DMS 273 treated with DMSO at 0.1 percent for 48 hours (cell line): ENCODE measurements at places on chromosomes 6 and 20.
A peak's percentile ranks its signal among the peaks of the same experiment; 100 is the strongest.

- DNase-seq = no peak
Measured at GRCh38 chr20:51759769-51760510, 8.2 kb downstream of the ATP9A start.

DNA sequence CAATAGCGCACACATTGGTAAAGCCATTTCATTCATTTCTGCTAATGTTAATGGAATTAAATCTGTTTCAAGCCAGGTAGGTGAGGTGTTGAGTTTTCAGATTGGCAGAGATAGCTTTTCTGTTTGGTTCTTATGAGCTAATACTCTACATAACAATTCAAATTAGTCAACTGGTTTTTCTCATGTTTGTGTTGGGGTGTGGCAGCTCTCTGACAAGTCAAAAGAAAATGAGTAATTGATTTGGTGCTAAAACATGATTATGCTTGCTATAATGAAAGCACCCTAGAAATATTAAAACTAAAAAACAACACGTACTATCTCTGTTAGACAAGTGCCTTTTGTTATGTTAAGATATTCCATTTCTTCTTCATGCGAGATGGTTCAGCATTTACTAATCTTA, 13.6 kb downstream of the PPP1R14C start:
- no peak for DNase-seq

DNA sequence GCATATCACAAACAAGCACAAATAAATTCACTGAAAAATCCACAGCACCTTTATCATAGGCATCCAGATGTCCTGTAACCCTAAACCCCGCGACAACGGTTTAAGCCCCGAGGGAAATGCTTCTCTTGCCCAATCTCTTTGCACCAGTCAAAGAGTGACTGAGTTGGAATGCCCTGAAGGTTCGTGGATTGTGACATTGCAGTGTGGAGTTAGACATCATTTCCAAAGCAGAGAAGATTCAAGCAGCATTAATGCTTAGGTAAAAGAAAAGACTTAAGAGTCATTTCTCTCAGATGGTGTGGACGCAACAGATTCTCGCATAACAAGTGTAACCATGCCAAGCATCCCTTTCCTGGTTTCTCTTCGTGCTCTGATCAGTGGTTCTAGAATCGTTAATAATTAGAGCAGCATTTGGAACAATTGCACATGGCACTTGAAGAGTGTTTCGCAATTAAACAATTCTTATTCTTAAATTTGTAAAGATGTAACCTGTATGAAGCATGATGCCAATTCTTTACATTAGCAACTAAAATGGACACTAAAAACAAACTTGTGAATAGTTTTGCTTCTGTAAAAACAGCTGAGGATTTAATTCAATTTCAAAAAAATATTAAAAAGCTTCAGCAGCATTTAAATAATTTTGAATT, 121.6 kb downstream of the HIVEP2 start:
- peak; percentile 60 for DNase-seq

GRCh38 chr6:1654054-1654453, 44.3 kb downstream of the FOXC1 start:
- DNase-seq = no peak

DNA sequence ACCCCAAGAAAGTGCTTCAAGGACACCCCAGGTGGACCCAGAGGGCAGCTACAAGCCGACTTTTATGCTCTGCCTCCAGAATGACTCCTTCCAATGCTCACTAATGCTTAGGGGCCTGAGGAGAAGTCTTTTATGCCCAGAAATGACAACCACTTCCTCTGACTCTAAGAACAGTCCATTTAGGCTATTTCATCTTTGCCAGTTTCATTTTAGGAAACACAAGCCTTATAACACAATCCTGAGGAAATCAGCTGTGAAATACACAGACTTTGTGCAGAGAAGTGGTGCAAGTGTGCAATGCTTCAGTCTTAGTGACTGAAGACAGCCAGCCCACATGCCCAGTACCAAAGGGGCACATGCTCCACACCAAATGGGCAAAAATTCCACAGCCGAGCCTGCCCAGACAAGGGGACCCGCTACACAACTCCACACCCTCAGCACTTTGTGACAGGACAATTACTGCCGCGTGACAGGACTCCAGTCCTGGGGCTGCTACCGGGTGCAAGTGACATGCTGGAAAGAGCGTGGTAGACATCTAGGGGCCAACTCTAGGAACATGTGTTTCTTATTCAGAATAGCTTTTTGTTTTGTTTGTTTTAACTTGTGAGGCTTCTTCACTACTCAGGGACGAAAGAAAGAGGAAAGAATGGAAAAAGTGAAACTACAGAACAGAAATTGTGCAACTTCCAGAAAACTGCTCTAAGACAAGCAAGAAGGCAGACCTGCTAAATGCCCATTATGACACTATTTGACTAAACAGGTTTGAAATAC, 28.2 kb upstream of the PLAGL1 start:
- DNase-seq = no peak

DNA sequence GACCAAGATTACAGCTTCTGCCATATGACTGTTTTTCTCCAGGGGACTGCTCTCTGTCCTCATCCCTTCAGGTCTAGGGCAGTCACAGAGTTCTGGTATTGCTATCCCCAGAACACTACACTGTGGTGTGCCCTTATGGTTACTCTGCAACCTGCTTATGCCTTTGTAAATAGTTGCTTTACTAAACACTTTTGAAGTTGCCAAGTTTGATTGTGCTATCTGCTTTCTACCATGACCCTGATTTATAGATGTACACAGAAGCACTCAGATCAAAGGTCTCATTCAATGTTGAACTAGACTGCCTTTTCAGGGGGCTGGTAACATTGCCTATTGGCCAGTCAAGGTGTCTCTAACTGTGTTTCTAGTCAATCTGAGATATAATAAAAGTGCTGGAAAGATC, 794.7 kb downstream of the DHX35 start:
- DNase-seq = no peak

DNA sequence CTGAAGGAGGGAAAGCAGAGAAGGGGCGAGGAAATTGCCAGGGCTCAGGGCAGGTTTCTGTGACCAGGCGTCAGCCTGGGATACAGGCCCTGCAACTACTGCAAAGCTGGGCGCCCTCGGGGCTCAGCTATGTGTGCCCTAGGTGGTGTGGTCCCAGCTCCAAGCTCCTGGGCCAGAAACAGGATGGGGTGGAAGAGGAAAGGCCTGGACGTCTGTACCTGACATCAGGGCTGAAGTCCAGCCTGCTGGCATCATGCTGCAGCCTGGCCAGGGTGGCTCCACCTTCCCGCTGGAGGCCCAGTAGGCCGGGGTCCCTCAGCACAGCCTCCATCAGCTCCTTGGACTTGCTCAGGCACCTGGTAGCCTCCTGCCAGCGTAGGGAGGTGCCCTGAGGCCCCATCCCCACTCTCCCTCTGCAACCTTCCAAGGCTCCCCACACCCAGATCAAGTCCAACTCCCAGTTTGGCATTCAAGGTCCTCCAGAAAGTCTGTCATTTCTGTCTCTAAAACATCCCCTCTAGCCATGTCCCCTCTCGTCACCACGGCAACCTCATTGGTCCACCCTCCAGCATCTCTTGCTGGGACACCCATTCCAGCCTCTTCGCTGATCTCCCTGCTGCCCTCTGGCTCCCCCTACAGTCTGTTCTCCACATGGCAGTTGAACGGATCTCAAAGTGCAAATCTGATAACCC, 38.2 kb downstream of the KIAA1755 start:
- no peak for DNase-seq

DNA sequence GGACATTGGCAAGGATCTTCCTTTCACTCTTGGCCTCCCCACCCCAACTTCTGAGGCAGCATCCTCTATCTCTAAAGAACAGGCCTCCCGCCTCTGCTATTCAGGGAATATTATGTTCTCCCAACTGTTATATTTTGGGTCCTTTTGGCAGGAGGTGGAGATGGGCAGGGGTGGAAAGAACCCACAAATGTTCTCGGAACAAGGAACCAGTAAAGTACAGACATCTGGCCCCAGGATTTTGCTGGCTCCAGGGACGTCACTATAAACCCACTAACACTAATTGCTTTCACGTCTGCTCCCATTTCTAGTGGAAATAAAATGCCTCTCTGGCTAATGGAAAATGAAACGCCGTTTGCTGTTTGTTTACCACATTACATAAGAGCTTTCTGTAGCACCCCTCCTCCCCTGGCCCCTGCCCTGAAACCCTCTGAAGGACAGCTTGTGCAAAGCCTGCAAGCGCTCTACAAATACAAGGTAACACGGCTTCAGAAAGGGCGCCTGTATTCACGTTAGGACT, 77.7 kb upstream of the TBC1D7 start:
- DNase-seq = no peak

- DNase-seq = no peak
Measured at GRCh38 chr6:46465294-46466165, 25.7 kb downstream of the RCAN2 start.

GRCh38 chr6:23533311-23533710, 592.7 kb upstream of the NRSN1 start:
- no peak for DNase-seq

DNA sequence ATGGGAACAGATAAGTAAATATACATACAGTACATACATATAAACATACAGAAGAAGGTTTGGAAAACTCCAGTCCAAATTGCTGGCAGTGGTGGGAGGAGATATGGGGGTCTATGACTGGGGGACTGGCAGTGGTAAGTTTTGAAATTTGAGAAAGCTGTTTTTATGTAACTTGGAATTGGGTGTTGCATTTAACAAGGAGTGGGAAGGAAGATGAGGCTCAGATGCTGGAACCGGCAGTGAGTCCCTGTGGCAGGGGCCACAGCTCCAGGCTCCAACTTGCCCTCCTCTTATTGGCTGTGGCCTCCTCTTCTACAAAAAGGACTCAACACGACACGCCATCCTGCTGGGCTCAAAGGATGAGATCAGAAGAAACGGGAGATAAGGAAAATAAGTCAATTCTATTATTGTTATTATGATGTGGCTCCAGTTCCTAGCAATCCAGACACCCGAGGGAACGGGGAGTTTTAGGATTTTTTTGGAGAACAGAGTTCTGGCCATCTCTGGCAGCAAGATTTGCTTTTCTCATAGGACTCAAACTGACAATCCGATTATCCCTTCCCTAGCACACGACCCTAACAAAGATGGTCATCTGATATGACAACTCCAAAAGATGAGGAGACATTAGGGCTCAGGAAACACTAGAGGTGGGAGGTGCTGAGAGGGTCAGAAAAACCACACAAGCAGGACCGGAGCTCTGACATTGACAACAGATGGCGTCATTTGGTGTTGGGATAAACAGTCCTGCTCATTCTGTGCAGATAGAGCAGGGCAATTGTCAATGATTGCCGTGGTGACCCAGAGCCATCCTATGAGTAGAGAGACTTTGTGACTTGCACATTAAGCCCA, 6.0 kb upstream of the TGM2 start:
- no peak for DNase-seq

GRCh38 chr6:31713991-31714684, 1.0 kb upstream of the LY6G6D start:
- DNase-seq = no peak
